ENCODE measurements at places on chromosomes 6 and 20. TPM values are rescaled to one million over a fixed set of nuclear protein-coding genes. Genes with fewer than 3 reads are reported as not detected.

Gene CTAGE9
- polyA plus RNA-seq = not detected

Gene RBPJL
- not detected for polyA plus RNA-seq

Gene SPTLC3
- 2.7 TPM for polyA plus RNA-seq

Gene CDH4
- 2.1 TPM for polyA plus RNA-seq

Gene KDM1B
- 20.1 TPM for polyA plus RNA-seq

Gene CLVS2
- not detected for polyA plus RNA-seq

Gene HSPA1A
- 50.4 TPM for polyA plus RNA-seq

Gene GMEB2
- polyA plus RNA-seq = 6.3 TPM

Gene GGT7
- polyA plus RNA-seq = 12.1 TPM

Gene TFAP2B
- polyA plus RNA-seq = not detected

Gene CST5
- polyA plus RNA-seq = not detected

Gene TBX18
- 0.69 TPM for polyA plus RNA-seq

Gene SIRPB2
- polyA plus RNA-seq = not detected

Gene OR2H2
- not detected for polyA plus RNA-seq

Gene GMNN
- polyA plus RNA-seq = 17.4 TPM

Gene PNLDC1
- polyA plus RNA-seq = 0.19 TPM

Gene NKAPL
- polyA plus RNA-seq = 0.52 TPM

Gene VWA7
- 0.32 TPM for polyA plus RNA-seq

Gene SYTL3
- polyA plus RNA-seq = 1.6 TPM

Gene PBOV1
- polyA plus RNA-seq = not detected

Gene SPATA25
- 0.50 TPM for polyA plus RNA-seq

Gene EFCAB8
- polyA plus RNA-seq = not detected

Gene ACTL10
- 0.31 TPM for polyA plus RNA-seq

Gene PSMB9
- 38.4 TPM for polyA plus RNA-seq

Gene BMP6
- polyA plus RNA-seq = 0.69 TPM

Gene MAN1A1
- 27.5 TPM for polyA plus RNA-seq

Gene HLA-DQB2
- polyA plus RNA-seq = not detected

Gene SNAP91
- polyA plus RNA-seq = not detected

Gene C6orf163
- polyA plus RNA-seq = 0.57 TPM

Gene TGM3
- polyA plus RNA-seq = not detected

Gene IL17F
- polyA plus RNA-seq = not detected

Gene SLC17A3
- polyA plus RNA-seq = not detected

Gene CALHM4
- not detected for polyA plus RNA-seq

Gene AHCY
- polyA plus RNA-seq = 101 TPM

Gene CCDC170
- polyA plus RNA-seq = 1.9 TPM

Gene MAFB
- polyA plus RNA-seq = 0.14 TPM

Gene HLA-DOB
- not detected for polyA plus RNA-seq

Gene LAMA2
- polyA plus RNA-seq = 33.0 TPM

Gene HAO1
- not detected for polyA plus RNA-seq

Gene BNIP5
- not detected for polyA plus RNA-seq

Gene PAQR8
- 4.6 TPM for polyA plus RNA-seq

Gene DUSP15
- not detected for polyA plus RNA-seq

Gene CST4
- polyA plus RNA-seq = not detected

Gene PLN
- 0.14 TPM for polyA plus RNA-seq

Gene KCNK17
- polyA plus RNA-seq = not detected

Gene SCAF8
- 29.2 TPM for polyA plus RNA-seq

All from AG04450 (cell line).